SK-N-SH (cell line): ENCODE measurements at places on chromosomes 12 and 14. TPM values are rescaled to one million over a fixed set of nuclear protein-coding genes. Genes with fewer than 3 reads are reported as not detected.

DNA sequence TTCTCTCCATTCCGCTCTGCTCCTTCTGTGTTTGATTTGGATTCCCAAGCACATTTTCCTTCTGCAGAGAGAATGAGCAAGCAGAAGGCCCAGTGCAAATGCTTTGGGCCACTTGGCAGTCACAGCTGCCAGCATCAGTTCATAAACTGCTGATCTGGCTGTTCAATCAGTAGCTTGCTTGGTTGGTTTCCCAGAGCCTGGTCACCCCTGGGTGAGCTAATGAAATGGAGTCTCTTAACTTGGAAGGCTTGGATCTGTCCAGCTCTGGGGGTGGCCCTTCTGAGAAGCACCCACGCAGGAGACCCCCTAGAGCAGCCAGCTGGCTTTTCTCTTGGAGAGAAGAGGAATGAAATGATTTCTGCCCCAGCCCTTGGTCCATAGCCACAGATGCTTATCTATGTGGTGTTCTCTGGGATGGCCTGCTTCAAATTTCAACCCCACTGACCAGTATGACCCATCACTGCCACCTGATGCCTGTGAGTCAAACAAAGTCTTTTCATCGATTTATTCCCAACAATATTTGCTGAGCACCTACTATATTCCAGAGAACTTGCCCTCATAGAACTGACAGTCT, 30.3 kb downstream of the FAIM2 start:
- no peaks in the 10 kb centered on the region for H3K27me3 ChIP-seq
- H3K4me1 ChIP-seq: peaks cover 32% of the 10 kb centered on the region
- H3K27ac ChIP-seq: peak overlapping the region; percentile 18; the same call in 1 of the 2 replicates
- H3K36me3 ChIP-seq: no peaks in the 10 kb centered on the region

- peaks cover 7% of the 10 kb centered on the region for H3K36me3 ChIP-seq
- H3K27me3 ChIP-seq: no peaks in the 10 kb centered on the region
- peak; percentile 90 for DNase-seq
- peak overlapping the region; percentile 79 for H3K4me3 ChIP-seq
- 0 out of 2 replicates have a peak, but pooled peaks cover 8% of the 10 kb centered on the region for H3K4me1 ChIP-seq
- H3K27ac ChIP-seq: peak overlapping the region; percentile 90
Observed at GRCh38 chr12:6688543-6688998, 604 bp downstream of the ZNF384 start.

- no peaks in the 10 kb centered on the region for H3K36me3 ChIP-seq
- H3K27me3 ChIP-seq: no peaks in the 10 kb centered on the region
- H3K27ac ChIP-seq: no peak overlapping the region
- peaks cover 12% of the 10 kb centered on the region for H3K4me1 ChIP-seq
- no peak for DNase-seq
- no peak overlapping the region for H3K4me3 ChIP-seq
Observed at GRCh38 chr12:67751381-67751928, 102.9 kb downstream of the DYRK2 start.

TAS2R9 gene
- polyA plus RNA-seq: not detected in 2 replicates

SLC16A7 gene
- polyA plus RNA-seq: not detected in 2 replicates
